Stimulated activated CD4-positive, alpha-beta T cell treated with anti-CD3 and anti-CD28 coated beads, Interleukin-12 subunit alpha, Interleukin-12 subunit beta, amount 100 ng/mL, for 24 hours (primary cell): ENCODE measurements at places on chromosomes 12 and 14.

GRCh38 chr14:95483309-95484165, 32.9 kb downstream of the SYNE3 start:
- no peak for DNase-seq

DNA sequence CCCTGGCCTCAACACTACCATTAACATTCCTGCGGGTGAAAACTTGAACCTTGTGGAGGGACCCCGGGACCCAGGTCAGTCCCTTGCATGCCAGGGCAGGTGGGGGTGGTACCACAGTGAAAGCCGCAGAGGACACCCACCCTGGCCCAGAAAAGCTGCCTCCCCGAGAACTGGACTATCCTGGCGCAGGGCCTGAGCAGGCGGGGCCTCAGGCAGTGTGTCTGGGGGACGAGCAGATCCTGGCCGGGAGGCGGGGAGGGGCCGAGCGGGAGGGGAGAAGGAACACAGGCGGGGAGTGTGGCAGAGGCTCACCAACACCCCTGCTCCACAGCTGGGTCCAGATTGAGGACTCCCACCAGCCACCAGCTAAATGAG, 10.0 kb downstream of the AHNAK2 start:
- no peak for DNase-seq

DNA sequence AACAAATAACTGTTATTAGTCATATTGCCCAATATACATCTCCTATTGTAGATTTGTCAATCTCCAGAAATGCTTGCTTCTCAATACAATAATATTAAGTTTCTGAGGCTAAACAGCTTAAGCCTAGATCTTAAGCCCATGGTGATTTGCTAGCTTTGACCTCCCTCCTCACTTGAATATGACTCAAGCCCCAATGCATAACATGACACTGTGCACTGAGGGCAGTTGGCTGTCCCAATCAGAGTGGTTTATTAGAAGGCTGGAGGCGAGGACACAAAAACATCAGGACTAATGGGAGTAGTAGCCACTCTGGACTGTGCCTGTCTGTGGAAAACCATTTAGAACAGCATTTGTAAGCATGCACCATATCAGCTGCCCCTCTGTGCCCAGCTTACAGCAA, 81.1 kb upstream of the GTF2A1 start:
- no peak for DNase-seq

DNA sequence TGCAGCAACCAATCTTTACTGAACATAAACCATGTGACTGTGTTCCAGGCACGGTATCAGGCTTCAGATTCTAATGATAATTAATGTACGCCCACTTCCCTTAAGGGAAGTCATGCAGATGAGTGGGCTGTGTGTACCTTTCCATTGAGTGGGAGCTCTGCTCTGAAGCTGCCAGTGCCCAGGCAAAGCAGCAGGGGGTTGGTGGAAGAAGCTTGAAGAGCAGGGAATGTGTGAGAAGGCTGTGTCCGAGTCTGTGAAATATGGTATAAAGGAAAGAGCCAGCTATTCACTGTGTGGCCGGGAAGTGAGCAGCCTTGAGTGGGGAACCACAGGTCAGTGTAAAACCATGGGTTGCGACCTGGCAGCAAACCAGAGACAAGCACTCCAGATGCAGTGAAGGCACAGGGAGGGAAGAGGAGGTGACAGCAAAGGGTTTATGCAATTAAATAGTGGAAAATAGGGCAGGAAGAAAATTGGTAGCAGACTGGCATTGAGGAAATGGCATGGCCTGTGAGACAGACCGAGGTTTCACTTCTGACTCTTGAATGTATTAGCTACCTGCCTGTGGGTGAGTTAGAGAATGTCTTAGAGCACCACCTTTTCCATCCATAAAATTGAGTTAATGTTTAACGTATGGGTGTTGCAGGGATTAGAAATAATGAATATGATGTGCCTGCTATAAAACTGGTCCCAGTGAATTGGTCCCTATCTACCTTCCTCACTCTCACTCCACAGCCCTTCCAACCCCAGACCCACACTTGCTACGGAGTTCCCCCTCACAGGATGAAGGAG, 116.4 kb downstream of the NTF3 start:
- no peak for DNase-seq

DNA sequence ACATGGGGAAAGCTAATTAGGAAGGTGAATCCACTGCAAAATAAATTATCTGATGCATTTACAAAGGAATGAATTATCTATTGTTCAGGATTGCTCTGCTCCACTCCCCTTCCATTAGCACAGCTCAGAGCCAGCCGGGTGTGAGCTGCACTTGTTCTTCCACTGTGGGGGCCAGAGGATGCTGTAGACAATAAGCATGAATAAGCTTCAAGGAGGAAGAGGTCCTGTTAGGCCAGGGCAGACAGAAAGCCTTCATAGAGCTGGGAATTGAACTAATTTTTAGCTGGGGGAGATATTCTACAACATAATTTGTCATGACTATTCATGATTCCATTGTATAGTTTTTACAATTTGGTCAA, 137.6 kb upstream of the MAX start:
- DNase-seq = no peak

GRCh38 chr14:24289649-24290280, 9.8 kb downstream of the DHRS1 start:
- peak; percentile 63 for DNase-seq

DNA sequence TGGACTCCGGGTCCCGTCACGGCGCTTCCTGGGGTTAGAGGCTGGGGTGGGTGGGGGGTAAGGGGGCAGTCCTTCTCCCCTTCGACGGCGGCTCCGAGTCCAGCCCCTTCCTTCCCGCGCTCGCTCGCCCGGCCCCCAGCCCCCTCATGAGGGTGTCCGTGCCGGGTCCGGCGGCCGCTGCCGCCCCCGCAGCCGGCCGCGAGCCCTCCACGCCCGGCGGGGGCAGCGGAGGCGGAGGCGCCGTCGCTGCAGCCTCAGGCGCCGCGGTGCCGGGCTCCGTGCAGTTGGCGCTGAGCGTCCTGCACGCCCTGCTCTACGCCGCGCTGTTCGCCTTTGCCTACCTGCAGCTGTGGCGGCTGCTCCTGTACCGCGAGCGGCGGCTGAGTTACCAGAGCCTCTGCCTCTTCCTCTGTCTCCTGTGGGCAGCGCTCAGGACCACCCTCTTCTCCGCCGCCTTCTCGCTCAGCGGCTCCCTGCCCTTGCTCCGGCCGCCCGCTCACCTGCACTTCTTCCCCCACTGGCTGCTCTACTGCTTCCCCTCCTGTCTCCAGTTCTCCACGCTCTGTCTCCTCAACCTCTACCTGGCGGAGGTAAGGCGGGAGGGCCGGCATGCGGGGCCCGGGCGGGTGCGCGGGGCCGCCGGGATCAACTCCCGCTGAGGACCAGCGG, 500 bp downstream of the GPR137C start:
- no peak for DNase-seq

GRCh38 chr12:70698345-70698744, 61.1 kb upstream of the PTPRB start:
- no peak for DNase-seq

DNA sequence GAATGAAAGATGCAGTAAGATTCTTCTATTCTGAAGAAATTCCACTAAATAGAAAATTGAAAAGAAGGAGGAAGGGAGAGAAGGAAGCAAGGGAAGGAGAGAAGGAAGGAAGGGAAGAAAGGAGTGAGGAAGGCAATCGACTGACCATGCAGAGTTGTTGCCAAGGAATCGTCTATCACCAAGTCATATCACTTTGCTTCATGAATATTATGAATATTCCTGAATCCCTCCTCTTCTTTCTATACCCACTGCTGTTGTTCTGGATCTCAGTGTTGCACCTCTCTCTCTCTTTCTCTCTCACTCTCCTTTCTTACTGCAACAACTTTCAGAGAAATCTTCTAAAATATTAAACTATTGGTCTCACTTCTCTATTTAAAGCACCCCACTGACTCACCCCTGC, 222.4 kb downstream of the IPO8 start:
- DNase-seq = no peak

DNA sequence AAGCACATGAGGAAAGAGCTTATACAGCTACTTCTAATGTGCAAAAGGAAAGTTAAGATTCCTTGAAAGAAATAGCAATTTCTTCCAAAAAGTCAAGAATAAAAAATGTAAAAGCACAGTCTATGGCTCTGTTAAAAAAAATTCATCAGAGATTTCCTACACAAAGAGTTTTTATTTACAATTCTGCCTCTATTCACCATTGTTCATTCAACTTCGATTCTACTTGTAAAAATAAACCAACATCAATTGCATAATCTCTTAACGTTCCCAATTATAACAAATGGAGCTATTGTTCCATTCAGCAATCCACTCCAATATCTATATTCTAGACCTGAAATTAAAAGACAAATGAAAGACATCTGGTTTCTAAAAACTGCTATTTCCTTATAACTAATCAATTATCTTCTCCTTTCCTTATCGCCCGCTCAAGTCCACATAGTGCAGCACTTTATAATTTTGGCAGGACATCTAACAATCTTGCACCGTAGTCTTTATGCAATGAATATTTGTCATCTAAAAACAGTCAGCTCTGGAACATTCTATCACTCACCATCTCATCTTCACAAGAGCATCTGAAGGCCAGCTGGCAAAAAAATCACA, 6.2 kb downstream of the EIF2S3B start:
- no peak for DNase-seq

DNA sequence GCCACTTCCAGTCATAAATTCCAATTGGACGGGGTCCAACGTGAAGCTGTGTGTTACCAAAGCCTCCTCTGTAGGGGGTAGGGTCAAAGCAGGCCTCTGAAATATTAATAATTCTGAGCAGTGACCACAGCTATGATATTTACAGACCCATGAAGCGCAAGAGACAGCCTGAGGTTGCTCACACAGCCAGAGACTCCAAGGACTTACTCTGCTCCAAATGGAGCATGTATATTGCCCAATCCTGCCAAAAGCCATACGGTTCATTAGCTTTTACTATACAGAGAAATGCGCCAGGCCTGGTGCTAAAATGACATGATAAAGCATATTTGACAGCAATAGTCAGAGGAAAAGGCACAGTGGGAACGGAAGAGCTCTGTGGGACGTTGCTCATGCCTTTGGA, 151.3 kb downstream of the PAH start:
- DNase-seq = no peak

DNA sequence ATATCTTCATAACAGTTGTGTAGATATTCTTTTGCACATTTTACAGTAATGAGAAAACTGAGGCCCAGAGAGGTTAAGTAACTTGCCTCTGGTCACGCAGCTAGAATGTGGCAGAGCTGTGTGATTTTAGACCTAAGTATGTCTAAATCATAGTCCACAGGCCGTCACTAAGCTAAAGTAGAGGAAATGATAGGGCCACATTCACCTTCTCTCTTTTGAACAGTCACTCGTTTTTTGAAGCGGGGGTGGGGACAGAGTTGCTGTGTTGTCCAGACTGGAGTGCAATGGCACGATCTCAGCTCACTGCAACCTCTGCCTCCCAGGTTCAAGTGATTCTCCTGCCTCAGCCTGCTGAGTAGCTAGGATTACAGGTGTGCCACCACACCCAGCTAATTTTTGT, 68.5 kb downstream of the RASSF3 start:
- no peak for DNase-seq

DNA sequence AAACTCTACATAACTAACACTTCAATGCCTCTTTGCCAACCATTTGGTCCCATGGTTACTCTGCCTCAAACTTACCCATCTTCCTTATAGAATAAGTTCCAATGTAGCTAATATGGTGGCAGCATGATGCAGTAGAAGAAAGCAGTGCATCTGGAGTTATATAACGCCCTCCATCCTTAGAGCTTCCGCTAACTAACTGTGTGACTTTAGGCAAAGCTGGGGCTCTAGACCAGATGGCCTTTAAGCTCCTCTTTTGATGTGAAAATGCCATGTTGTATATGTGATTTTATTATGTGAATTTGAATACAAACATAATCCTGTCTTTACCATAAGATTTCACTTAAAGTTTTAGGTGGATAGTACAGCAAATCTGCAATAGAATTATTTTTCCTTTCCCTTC, 6.1 kb downstream of the ABCD2 start:
- DNase-seq = no peak

DNA sequence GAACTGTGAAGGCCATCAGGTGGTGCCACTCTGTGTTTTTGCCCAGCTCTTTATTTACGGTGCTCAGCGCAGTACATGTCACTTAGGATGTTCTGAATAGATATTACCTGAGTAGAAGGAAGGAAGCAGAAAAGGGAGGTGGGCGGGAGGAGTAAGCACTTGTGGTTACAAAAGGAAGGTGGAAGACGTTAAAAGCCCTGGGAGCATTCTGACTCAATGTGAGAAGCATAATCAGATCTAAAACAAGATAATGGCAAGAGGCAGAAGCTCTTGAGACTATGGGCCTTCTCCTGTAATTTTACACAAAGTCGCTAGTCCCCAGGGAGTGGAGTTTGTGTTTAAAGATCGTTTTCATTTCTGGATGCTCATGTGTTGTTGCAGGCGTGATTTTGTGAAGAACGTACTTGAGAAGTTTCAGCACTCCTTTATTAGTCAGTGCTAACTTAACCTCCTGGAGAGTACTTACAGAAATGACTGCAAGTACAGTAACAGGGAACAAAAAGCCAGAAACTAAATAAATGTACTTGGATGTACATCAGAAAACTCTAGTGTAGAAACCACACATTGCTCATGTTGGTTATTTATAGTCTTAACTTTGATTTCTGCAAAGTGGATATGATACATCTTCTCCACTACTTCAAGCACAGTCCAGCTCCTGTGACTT, 1523.5 kb downstream of the AACS start:
- no peak for DNase-seq

- no peak for DNase-seq
These were observed 152.3 kb downstream of the SLC6A15 start for GRCh38 chr12:84760091-84760865.

DNA sequence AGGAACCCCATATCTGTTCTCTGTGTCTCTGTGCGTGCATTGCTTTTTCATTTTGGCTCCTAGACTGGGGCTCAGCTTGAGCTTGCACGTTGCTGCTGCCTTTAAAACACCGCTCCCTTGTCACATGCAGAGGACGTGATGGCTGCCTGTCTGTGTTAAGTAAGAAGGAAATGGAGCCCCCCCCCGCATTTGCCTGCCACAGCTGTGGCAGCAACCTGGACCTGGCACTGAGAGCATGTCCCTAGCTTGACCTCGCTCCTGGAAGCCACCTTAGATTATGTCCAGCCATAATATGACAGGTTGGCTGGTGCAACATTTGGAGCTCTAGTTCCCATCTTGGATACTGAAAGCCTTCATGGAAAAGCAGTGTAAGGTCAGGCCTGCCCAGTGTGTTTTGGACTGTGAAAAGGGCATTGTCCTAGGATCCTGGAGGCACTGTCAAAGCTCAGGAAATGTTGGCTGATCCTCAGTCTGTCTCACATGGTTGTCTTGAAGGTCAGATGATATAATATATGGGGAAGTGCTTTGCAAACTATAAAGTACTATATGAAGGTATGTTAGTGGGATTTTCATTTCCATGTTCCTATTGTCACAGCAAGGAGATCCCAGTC, 73.8 kb downstream of the PRKCH start:
- DNase-seq = no peak

DNA sequence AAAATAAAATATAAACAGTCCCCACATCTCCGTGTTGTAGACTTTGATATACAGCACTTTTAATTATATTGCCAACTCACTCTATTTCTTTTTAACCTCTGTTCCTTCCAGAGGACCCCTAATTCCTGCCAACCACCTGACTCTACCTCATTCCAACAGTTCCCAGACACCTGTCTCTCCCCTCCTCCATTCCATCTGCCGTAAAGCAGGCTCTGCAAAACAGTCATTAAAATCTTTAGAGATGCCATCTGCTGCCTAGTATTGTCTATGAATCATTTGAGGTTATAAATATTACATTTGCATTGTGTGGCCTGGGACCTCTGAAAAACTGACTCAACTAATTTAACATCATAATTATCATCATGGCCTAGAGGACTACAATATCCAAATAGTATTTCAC, 148.8 kb upstream of the DCN start:
- no peak for DNase-seq
